ENCODE measurements at places on chromosomes 6 and 20. TPM values are rescaled to one million over a fixed set of nuclear protein-coding genes. Genes with fewer than 3 reads are reported as not detected.

Gene RAB44
- polyA plus RNA-seq = 0.03 TPM

Gene ABHD16B
- polyA plus RNA-seq = not detected

Gene PSORS1C2
- not detected for polyA plus RNA-seq

Gene NFATC2
- 1.2 TPM for polyA plus RNA-seq

Gene JPH2
- 4.9 TPM for polyA plus RNA-seq

Gene MEI4
- polyA plus RNA-seq = not detected

Gene TPBG
- polyA plus RNA-seq = 54.6 TPM

Gene PFDN4
- 87.0 TPM for polyA plus RNA-seq

Gene WFDC2
- polyA plus RNA-seq = not detected

Gene LTA
- not detected for polyA plus RNA-seq

Gene SCRT2
- not detected for polyA plus RNA-seq

Gene CST5
- not detected for polyA plus RNA-seq

Gene KIAA0408
- 3.0 TPM for polyA plus RNA-seq

Gene EDN1
- 10.1 TPM for polyA plus RNA-seq

Gene HSPA12B
- 0.02 TPM for polyA plus RNA-seq

Gene EPPIN
- polyA plus RNA-seq = not detected

Gene ZBP1
- not detected for polyA plus RNA-seq

Gene PRR18
- 0.01 TPM for polyA plus RNA-seq

Gene TSBP1
- not detected for polyA plus RNA-seq

Gene CRISP2
- polyA plus RNA-seq = not detected

Gene TAGAP
- not detected for polyA plus RNA-seq

Gene NMBR
- not detected for polyA plus RNA-seq

Gene KHDRBS2
- polyA plus RNA-seq = not detected

Gene ECT2L
- polyA plus RNA-seq = not detected

Gene GABRR1
- polyA plus RNA-seq = not detected

Gene RIPPLY2
- not detected for polyA plus RNA-seq

Gene SLC17A3
- polyA plus RNA-seq = not detected

Gene PSORS1C1
- polyA plus RNA-seq = 0.40 TPM

Gene CPXM1
- 0.92 TPM for polyA plus RNA-seq

Gene TCF21
- 13.5 TPM for polyA plus RNA-seq

Gene RIPOR3
- polyA plus RNA-seq = 2.0 TPM

Gene ZFP57
- not detected for polyA plus RNA-seq

Gene MYB
- 0.16 TPM for polyA plus RNA-seq

Gene CLDN20
- polyA plus RNA-seq = 0.05 TPM

Gene TFAP2C
- polyA plus RNA-seq = 0.39 TPM

Gene LAMA2
- 19.5 TPM for polyA plus RNA-seq

Gene TEAD3
- polyA plus RNA-seq = 26.7 TPM

Measured in fibroblast of lung (primary cell).